ENCODE measurements at places on chromosomes 5 and 9.

GRCh38 chr5:82525626-82526025 is 247.5 kb upstream of the RPS23 start:
- DNase-seq = no peak

GRCh38 chr5:110478895-110479294 is 247.6 kb downstream of the TMEM232 start:
- no peak for DNase-seq

DNA sequence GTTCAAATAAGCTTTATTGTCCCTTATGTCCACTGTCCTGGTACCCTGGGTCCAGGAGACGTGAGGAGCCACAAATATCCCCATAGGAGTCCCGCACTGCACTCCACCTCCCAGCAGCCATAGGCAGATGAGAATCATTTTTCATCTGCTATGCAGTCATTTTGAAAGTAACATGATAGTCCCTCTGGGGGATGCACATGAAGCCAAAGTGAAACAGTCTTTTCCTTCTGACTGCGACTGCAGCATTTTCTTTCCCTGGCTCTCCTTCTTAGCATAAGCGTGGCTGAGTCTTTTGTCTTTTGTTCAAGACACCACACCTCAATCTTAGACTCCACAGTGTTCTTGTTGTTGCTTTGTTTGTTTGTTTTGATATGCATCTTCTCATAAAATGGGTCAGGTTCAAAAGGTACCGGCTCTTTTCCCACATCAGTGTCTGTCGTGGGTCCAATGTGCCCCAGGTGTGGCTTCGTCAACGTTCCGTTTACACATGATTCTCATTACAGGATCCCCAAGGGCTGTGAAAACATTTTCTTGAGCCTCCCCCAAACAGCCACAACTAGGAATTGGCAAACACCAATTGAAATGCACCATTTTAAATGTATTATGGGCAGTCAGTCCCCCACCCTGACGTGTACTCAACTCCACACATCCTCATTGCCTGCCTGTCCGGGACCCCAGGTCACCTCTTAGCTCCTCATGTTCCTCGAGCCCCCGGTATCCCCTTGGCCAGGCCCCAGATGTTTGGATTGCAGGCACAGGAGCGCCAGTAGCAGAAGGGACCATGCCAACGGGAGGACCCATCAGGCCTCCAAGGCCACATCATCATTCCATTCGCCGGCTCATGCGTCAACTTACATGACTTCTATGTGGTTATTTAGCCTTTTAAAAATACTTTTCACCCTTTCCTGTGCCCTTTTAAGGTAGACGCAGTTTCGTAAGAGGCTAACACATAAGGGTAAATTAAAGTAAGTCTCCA is 237.8 kb upstream of the DAPK1 start:
- DNase-seq = no peak

- peak; percentile 63 for DNase-seq
Measured at GRCh38 chr9:134455934-134456755, 129.9 kb downstream of the RXRA start.

All from CD4-positive, alpha-beta T cell treated with Interleukin-4 for 4 hours (primary cell).